ENCODE measurements at places on chromosomes 2 and 18. TPM values are rescaled to one million over a fixed set of nuclear protein-coding genes. Genes with fewer than 3 reads are reported as not detected.

Gene RNF125
- total RNA-seq, result 7.9 TPM

Gene HTR2B
- not detected for total RNA-seq

Gene CPLX4
- not detected for total RNA-seq

Gene DNAJC27
- total RNA-seq, result 7.6 TPM

Gene FAM124B
- total RNA-seq, result 0.60 TPM

Gene MROH2A
- not detected for total RNA-seq

Gene MAL
- 4.9 TPM for total RNA-seq

Gene GCG
- 26.8 TPM for total RNA-seq

Gene SELENOI
- 34.9 TPM for total RNA-seq

Gene VWA3B
- total RNA-seq, result not detected

Gene PAIP2B
- total RNA-seq, result 2.2 TPM

- H3K27me3 ChIP-seq, result no peaks in the 10 kb centered on the region
- no peak overlapping the region for H3K4me3 ChIP-seq
- no peak overlapping the region for H3K27ac ChIP-seq
- no peaks in the 10 kb centered on the region for H3K36me3 ChIP-seq
- H3K4me1 ChIP-seq, result no peaks in the 10 kb centered on the region
Measured at GRCh38 chr2:219133976-219134375, 26.6 kb downstream of the NHEJ1 start.

DNA sequence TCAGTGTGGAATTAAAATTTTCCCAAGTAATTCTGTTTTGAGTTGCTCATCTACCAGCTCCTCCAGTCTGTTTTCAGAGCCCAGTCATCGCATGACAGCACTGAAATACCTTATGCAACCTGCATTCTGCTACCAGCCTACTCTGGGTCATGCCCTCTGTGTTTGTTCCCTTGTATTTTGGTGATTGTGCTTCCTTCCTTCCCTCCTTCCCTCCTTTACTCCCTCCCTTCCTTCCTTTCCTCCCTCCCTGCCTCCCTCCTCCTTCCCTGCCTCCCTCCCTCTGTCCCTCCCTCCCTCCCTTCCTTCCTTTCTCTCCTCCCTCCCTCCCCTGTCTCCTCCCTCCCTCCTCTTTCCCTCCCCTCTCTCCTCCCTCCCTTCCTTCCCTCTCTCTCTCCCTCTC, 289.6 kb downstream of the CDH2 start:
- H3K27me3 ChIP-seq, result no peaks in the 10 kb centered on the region
- H3K4me1 ChIP-seq, result no peaks in the 10 kb centered on the region
- H3K4me3 ChIP-seq, result no peak overlapping the region
- no peaks in the 10 kb centered on the region for H3K36me3 ChIP-seq
- no peak for DNase-seq
- no peak overlapping the region for H3K27ac ChIP-seq

- DNase-seq, result no peak
- H3K27me3 ChIP-seq, result no peaks in the 10 kb centered on the region
- no peak overlapping the region for H3K27ac ChIP-seq
- H3K4me1 ChIP-seq, result peaks cover 18% of the 10 kb centered on the region
Measured at GRCh38 chr2:70990216-70990615, 4.5 kb downstream of the TEX261 start.

DNA sequence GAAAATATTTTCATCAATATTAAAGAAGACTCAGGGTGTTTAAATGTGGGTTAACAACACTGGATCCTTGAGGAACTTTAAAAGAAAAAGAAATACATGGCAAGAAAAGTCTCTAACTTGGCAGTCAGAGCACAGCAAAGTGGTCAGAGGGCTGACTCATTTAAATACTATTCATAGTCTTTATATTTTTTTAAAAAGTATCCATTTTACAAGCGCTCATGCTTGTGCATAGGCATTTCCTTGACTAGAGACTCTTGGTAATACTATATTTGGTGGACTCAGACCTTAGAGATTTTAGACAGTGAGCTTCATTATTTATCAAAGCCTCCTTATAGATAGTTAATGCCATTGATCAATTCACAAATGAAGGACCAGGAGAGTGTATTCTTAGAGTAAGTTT, 110.2 kb downstream of the ABCA12 start:
- DNase-seq, result no peak
- no peaks in the 10 kb centered on the region for H3K27me3 ChIP-seq
- H3K27ac ChIP-seq, result no peak overlapping the region
- no peak overlapping the region for H3K4me3 ChIP-seq

DNA sequence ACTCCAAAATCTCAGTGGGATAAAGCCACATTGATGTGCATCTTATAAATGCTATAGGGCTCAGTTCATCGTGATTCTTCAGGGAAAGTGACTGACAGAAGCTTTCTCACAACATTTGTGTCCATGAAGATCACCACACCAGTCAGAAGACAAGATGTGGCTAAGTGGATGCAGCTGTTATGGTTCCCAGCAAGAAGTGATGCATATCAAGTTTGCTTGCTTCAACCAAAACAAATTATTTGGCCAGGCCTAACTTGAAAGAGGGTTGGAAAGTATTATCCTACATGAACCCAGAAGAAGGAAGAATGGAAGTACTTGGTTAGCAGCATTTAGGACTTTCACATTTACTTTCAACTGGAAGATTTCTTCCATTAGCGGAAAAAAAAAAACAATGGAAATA, 210.0 kb upstream of the ACVR2A start:
- H3K4me1 ChIP-seq, result peaks cover 48% of the 10 kb centered on the region
- H3K27ac ChIP-seq, result no peak overlapping the region
- no peaks in the 10 kb centered on the region for H3K36me3 ChIP-seq
- H3K27me3 ChIP-seq, result no peaks in the 10 kb centered on the region
- H3K4me3 ChIP-seq, result no peak overlapping the region

DNA sequence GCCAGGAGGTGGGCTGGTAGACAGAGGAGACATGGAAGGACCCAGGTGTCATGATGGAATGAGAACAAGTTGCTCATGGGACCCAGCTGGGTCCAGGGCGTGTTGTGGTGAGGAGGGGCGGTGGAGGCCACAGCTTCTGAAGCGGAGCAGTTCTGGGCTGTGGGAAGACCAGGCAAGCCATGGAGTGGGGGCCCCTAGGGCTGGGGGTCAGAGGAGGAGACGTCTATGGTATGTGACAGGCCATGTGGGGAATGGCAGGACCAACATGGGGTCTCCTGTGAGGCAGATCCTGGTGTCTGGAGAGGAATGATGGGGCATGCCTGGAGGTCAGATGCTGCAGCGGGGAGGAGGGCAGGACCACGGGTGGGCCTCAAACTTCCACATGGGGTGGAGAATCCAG, 16.9 kb downstream of the MYO7B start:
- no peaks in the 10 kb centered on the region for H3K36me3 ChIP-seq
- no peaks in the 10 kb centered on the region for H3K27me3 ChIP-seq
- no peak for DNase-seq
- no peak overlapping the region for H3K27ac ChIP-seq

- no peaks in the 10 kb centered on the region for H3K27me3 ChIP-seq
- H3K27ac ChIP-seq, result peak overlapping the region; percentile 52
- peaks cover 15% of the 10 kb centered on the region for H3K4me1 ChIP-seq
- DNase-seq, result peak; percentile 43
- H3K36me3 ChIP-seq, result no peaks in the 10 kb centered on the region
- no peak overlapping the region for H3K4me3 ChIP-seq
Measured at GRCh38 chr2:230708204-230708603, 4.4 kb upstream of the CAB39 start.

GRCh38 chr2:182447863-182448262, 21.0 kb upstream of the PDE1A start:
- no peaks in the 10 kb centered on the region for H3K4me1 ChIP-seq
- no peak overlapping the region for H3K4me3 ChIP-seq
- H3K27me3 ChIP-seq, result no peaks in the 10 kb centered on the region
- H3K36me3 ChIP-seq, result no peaks in the 10 kb centered on the region

- H3K27ac ChIP-seq, result no peak overlapping the region
- no peak overlapping the region for H3K4me3 ChIP-seq
- DNase-seq, result peak; percentile 26
- no peaks in the 10 kb centered on the region for H3K36me3 ChIP-seq
- no peaks in the 10 kb centered on the region for H3K27me3 ChIP-seq
Measured at GRCh38 chr2:229133155-229133772, 137.8 kb downstream of the PID1 start.

- no peaks in the 10 kb centered on the region for H3K4me1 ChIP-seq
- peaks cover 6% of the 10 kb centered on the region for H3K36me3 ChIP-seq
- peak; percentile 31 for DNase-seq
- H3K27ac ChIP-seq, result no peak overlapping the region
- H3K4me3 ChIP-seq, result no peak overlapping the region
Measured at GRCh38 chr2:101883860-101884259, 107.9 kb upstream of the IL1R2 start.

- H3K4me1 ChIP-seq, result no peaks in the 10 kb centered on the region
- no peaks in the 10 kb centered on the region for H3K27me3 ChIP-seq
- H3K4me3 ChIP-seq, result no peak overlapping the region
- no peak for DNase-seq
- H3K36me3 ChIP-seq, result no peaks in the 10 kb centered on the region
Measured at GRCh38 chr18:11871501-11871900, 20.3 kb downstream of the CHMP1B start.

GRCh38 chr2:40213619-40214018, 238.3 kb downstream of the SLC8A1 start:
- H3K4me1 ChIP-seq, result no peaks in the 10 kb centered on the region
- H3K27ac ChIP-seq, result no peak overlapping the region
- H3K36me3 ChIP-seq, result no peaks in the 10 kb centered on the region

DNA sequence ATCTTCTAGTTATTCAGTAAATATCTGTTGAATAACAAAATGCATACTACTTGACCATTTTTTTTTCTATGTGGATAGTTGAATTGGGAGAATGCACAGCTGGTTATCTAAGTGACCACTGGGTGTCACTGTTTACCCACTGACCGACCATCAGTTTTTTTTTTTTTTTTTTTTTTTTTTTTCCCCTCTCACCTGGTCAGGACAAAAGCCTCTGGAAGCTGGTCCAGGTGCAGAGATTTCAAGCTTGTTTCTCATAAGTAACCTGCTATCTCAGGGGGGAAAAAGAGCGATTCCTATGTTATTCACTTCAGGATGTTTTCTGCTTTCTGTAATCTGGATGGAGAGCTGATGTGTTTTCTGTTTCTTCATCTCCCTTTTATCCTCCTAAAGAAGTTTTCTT, 256.0 kb downstream of the DCDC2C start:
- no peak overlapping the region for H3K27ac ChIP-seq
- no peaks in the 10 kb centered on the region for H3K4me1 ChIP-seq

DNA sequence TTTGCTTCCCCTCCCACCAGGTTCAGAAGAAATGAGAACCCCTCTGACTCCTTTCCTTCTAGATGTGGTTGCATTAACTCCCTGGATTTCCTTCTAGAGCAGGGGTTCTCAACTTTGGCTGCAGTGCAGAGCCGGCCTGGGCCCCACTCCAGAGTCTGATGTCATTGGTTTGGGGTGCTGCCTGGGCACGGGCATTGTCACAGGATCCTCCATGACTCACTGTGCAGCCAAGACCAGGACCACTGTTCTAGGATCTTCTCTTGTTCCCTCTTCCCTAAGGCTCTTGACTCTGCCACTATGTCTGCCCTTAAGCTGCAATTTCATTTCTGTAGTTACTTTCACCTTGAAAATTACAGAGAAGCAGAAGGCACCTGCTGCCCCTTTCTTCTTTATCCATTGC, 31.8 kb downstream of the TBC1D8 start:
- H3K36me3 ChIP-seq, result no peaks in the 10 kb centered on the region
- H3K4me3 ChIP-seq, result no peak overlapping the region
- H3K27me3 ChIP-seq, result no peaks in the 10 kb centered on the region
- H3K27ac ChIP-seq, result peak overlapping the region; percentile 50
- H3K4me1 ChIP-seq, result peaks cover 15% of the 10 kb centered on the region

DNA sequence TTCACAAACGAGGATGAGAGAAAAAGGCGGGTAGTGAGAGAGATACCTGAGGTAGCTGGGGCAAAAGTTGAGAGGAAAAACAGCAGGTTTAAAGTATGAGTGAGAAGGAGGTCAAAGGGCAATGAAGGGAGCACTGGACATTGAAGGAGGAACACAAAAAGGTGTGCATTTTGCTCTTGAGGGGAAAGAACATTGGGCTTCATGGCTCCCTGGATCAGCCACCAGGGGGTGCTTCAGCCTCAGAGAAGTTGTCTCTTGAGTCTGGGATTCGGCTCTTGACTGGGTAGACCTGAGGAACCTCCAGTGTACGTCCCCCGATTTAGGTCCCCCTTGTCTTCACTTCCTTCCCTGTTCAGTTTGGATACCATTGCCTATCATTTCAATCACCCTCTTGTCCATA, 128.5 kb downstream of the RAPGEF4 start:
- H3K4me1 ChIP-seq, result no peaks in the 10 kb centered on the region
- no peak overlapping the region for H3K4me3 ChIP-seq
- H3K27ac ChIP-seq, result no peak overlapping the region
- peaks cover 43% of the 10 kb centered on the region for H3K27me3 ChIP-seq

DNA sequence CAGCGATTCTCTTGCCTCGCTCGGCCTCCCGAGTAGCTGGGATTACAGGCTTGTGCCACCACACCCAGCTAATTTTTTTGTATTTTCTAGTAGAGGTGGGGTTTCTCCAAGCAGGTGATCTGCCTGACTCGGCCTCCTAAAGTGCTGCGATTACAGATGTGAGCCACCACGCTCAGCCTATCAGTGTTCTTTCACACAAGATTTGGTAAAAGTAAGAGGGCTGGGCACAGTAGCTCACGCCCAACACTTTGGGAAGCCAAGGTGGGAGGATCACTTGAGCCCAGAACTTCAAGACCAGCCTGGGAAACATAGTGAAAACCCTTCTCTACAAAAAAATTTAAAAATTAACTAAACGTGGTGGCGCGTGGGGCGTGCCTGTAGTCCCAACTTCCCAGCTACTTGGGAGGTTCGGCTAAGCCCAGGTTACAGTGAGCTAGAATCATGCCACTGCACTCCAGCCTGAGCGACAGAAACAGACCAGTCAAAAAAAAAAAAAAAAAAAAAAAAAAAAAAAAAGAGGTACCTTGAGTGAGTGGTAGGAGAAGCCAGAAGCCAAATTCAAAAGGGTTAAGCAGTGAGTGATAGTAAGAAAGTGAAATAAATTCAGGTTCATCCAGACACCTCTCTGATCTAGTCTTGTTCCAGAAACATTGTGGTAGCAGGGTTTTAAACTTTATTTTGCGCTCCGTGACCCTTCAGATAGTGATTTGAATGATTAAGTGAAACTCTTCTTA, 981 bp downstream of the MRPL53 start:
- peaks cover 23% of the 10 kb centered on the region for H3K4me1 ChIP-seq
- H3K36me3 ChIP-seq, result no peaks in the 10 kb centered on the region
- H3K27me3 ChIP-seq, result no peaks in the 10 kb centered on the region
- H3K4me3 ChIP-seq, result peak overlapping the region; percentile 39
- peak overlapping the region; percentile 89 for H3K27ac ChIP-seq
- no peak for DNase-seq

- H3K27me3 ChIP-seq, result no peaks in the 10 kb centered on the region
- H3K4me1 ChIP-seq, result no peaks in the 10 kb centered on the region
- no peak overlapping the region for H3K4me3 ChIP-seq
- no peak for DNase-seq
- H3K36me3 ChIP-seq, result no peaks in the 10 kb centered on the region
- no peak overlapping the region for H3K27ac ChIP-seq
Measured at GRCh38 chr2:113069676-113070605, 2.2 kb downstream of the IL1F10 start.

DNA sequence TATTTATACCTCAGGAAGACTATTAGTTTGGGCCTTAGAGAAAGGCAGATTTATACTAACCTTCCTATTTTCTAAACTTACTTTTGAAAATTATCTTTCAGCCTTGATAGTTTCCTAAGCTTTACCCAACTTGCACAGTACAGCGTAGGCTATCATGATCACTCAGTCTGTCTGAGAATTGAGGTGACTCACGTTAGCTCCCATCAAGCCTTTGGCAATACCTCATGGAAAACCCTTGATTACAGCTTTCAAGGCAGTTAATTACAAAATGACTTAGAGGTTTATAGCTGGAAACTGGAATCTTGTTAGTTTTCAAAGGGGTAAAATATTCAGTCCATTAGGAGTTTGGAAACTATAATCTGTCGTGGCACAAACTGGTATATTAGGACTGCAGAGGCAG, 26.4 kb upstream of the ARMC9 start:
- H3K27me3 ChIP-seq, result no peaks in the 10 kb centered on the region
- H3K4me3 ChIP-seq, result no peak overlapping the region
- no peak for DNase-seq
- no peaks in the 10 kb centered on the region for H3K4me1 ChIP-seq

Data from transverse colon (tissue), 4 donors.